ENCODE measurements at places on chromosomes 5 and 9.
A peak's percentile ranks its signal among the peaks of the same experiment; 100 is the strongest.

DNA sequence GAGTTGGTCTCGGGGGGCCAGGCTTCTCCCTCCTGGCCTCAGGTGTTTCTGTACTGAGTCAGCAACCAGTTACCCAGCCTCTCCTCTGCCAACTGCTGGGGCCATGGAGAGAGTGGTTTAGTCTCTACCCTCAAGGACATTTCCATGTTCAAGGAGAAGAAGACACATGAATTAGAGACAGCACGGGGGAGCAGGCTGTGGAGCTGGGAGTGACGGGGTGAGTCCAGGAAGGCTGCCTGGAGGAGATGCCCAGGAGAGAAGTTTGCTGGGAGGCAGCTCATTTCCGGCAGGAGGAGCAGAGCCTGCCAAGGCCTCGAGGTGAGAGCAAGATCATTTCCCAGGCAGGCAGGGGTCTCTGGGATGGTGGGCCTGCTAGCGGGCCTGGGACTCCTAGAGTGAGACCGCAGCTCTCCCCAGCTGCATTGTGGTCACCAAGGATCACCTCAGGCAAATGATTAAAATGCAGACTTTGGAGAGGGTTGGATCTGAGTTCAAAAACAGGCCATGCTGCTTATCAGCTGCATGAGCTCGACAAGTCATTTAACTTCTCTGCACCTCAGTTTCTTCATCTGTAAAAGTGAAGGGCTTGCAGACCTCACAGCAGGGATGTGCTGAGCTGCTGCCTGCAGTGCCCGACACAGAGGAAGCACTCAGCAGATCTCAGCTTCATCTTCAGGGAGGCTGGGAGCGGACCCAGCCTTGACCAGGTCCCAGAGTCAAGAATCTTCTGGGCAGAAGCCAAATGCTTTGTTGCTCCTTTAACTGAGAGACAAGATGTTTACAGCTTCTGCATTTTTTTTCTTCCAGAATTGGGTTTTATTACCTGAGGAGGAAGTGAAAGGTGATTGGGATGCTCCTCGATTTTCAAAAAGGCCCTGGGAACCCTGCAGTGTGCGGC, 35.2 kb downstream of the NEK6 start:
- no peak for DNase-seq

- DNase-seq: peak; percentile 75
Measured at GRCh38 chr9:37840560-37841194, 40.1 kb downstream of the DCAF10 start.

- peak; percentile 28 for DNase-seq
Measured at GRCh38 chr5:108382784-108383330, 959 bp upstream of the FBXL17 start.

DNA sequence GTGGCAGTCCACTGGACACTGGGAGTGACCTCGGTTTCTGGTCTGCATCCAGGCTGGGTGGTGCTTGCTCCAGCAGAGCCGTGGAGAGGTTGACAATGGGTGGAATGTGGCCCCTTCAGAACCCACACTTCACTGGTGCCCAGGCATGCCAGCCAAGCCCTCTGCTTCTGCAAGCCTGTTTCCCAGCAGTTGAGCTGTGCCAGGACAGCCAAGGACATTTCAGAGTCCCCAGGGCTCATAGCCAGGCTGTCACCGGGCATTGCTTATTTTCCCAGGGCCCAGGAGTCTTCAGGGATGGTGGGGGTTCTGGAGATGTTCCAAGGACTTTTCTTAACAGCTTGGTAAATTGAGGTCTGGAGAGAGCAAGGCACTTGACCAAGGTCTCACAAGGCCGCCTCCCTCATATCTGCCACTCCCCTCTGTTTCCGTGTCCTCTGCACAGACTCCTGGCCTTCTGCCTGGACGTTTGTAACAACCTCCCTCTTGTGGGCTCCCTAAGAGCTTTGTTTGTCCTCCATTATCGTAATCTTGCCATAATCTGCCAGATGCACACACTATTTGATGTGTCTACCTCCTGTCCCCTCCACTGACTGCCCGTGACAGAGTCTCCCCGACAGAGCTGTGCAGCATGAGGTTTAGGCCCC, 3.8 kb upstream of the NDST1 start:
- DNase-seq: no peak

- no peak for DNase-seq
Measured at GRCh38 chr9:133762488-133763271, 24.5 kb upstream of the SARDH start.

DNA sequence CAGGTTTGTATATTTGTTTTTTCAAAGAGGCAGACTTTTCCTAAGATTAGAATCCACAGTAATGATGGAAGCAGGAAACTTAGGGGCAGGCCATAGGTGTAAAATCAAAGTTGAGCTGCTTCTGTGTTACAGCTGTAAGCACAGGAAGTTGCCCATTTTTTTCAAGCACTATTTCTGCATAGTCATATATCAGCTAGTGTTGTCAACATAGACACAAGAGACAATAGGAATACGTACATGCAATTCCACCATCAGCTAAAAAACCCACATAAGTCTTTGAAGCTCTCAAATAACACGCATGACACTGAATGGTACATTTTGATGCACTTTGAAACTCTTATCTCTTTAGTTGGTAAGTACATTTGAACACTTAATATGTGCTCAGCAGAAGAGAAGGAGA, 20.2 kb upstream of the SMIM15 start:
- DNase-seq: no peak

- no peak for DNase-seq
Measured at GRCh38 chr9:136292591-136293448, 11.1 kb downstream of the CCDC187 start.

DNA sequence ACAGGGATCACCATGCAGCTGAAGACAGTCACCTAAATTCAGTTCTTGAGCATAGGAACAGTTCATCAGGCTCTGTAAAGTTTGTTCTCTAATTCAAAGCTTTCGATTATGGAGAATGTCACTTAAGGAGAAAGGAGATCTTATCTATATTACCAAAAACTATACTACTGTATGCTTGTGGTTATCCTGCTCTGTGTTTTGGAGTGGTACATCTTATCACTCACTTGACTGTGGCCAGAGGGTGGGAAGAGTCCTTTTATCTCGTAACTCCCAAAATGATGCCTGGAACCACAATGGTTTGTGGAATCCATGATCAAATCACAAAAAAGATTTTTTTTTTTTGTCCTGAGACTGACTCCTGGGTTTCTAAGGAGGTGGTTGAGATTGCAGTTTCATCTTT, 230.7 kb downstream of the COMMD10 start:
- DNase-seq: no peak

GRCh38 chr9:110580850-110581249, 1.3 kb upstream of the SVEP1 start:
- DNase-seq: peak; percentile 51

Measured in fibroblast of skin of abdomen (primary cell).